NCI-H1694 (cell line): ENCODE measurements at places on chromosomes 2 and 18.

- no peak for DNase-seq
Observed at GRCh38 chr2:128498086-128498485, 179.4 kb upstream of the HS6ST1 start.

GRCh38 chr2:15363142-15363541 lies 198.0 kb downstream of the NBAS start:
- DNase-seq: no peak

DNA sequence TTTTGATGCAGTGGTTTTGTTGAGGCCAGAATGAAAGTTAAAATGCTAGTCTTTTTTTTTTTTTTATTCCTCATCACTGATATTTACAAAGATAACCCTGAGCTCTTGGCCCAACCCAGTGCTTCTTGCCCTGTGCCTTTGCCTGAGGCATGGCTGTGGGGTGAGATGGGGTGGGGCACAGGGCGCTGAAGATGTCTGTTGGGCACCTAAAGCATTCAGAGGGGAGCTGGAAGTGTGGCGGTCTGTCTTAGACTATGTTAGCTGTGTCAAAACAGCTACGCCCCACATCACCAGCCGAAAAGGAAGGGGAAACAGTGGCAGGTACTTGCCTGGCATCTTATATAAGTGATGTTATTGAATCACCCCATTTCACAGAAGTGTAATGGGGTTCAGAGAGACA lies 20.7 kb downstream of the TOGARAM2 start:
- no peak for DNase-seq

- DNase-seq: no peak
Observed at GRCh38 chr18:25825056-25825455, 265.4 kb downstream of the SS18 start.

DNA sequence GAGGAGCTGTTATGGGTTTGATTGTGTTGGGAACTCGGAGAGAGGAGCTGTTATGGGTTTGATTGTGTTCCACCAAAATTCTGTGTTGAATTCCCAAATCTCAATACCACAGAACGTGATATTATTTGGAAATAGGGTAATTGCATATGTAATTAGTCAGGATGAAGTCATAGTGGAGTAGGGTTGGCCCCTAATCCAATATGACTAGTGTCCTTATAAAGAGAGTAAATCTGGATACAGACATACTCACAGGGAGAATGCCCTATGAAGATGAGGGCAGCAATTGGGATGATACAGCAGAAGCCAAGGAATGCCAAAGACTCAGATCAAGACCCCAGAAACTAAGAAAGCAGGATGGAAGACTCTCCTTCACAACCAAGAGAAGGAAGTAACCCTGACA lies 1023.2 kb upstream of the ZEB2 start:
- no peak for DNase-seq

- DNase-seq: peak; percentile 63
Observed at GRCh38 chr2:72137498-72138010, 10.1 kb downstream of the CYP26B1 start.

DNA sequence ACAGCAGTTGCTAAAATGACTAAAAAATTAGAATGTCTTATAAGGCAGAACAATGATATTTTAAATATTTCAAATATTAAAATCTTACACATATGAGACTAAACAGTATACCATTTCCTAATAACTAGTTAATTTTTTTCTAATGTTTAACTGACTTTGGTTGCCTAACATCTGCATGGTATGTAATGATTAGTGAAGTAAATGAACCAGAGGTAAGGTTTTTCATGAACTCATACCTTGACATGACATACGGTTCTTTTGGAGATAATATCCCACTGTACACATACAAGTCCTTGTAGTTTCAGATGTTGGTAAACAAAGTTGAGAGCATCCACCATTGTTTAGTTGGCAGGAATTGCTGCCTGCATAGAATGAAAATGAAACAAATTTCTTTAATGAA lies 1360.2 kb downstream of the LRP1B start:
- no peak for DNase-seq

DNA sequence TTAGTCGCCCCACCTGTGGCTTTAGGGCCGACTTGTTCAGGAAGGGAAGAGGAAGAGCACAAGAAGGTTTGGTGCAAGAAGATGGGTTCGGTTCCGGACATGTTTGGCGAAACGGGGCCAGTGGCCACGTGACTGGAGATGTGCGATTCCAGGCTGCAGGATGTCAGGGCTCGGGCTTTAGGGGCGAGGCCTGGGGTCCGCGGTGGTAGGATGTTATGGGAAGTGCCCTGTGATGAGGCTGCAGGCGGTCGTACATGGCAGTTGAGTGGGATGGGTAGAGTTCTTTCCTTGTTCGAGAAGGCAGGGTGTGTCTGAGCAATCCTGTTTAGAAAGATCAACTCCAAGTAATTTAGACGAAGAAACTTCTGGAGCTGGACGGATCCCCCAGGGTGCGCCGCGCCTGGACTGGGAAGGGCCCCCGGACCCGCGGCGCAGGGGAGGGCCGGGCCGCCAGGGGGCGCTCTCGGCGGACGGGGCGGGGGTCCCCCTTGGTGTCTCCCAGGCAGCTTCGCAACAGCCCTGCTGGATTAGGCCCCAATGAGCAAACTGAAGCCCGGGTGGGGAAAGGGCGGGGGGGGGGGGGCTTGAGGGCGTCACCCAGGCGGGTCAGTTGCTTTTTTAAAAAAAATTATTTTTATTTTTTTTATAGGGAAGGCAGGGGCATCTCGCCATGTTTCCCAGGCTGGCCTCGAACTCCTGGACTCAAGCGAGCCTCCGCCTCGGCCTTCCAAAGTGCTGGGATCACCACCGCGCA lies 17.2 kb upstream of the SDC1 start:
- no peak for DNase-seq

DNA sequence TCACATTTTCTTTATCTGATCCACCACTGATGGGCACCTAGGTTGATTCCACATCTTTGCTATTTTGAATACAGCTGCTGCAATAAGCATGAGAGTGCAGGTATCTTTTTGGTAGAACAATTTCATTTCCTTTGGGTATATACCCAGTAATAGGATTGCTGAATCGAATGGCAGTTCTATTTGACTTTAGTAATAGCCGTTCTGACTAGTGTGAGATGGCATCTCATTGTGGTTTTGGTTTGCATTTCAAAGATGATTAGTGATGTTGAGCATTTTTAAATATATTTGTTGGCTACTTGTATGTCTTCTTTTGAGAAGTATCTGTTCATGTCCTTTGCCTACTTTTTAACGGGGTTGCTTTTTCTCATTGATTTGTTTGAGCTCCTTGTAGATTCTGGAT lies 72.3 kb downstream of the CCDC138 start:
- no peak for DNase-seq

GRCh38 chr2:127219171-127220070 lies 678 bp downstream of the CYP27C1 start:
- no peak for DNase-seq

DNA sequence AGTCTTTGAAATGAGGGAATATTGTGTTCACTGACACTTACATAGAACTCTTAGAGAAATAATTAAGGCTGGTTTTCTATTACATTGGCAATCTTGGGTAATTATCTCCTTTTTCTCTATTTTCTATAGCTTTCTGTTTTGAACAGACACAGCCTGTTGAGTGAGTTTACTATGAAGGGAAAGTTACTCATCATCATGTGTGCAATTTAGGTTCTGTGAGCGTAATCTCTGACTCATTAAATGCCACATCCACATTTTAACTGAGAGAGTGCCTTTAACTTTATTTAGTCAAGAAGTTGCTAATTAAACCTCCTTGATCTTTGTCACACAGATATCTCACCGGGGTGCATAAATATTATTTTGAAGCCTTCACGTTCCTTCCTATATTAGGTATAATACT lies 174.0 kb upstream of the SLC8A1 start:
- DNase-seq: no peak

- DNase-seq: no peak
Observed at GRCh38 chr2:193580176-193580950, 1385.6 kb upstream of the TMEFF2 start.
